HuH-7.5 (cell line): ENCODE measurements at places on chromosomes 3 and 15.

DNA sequence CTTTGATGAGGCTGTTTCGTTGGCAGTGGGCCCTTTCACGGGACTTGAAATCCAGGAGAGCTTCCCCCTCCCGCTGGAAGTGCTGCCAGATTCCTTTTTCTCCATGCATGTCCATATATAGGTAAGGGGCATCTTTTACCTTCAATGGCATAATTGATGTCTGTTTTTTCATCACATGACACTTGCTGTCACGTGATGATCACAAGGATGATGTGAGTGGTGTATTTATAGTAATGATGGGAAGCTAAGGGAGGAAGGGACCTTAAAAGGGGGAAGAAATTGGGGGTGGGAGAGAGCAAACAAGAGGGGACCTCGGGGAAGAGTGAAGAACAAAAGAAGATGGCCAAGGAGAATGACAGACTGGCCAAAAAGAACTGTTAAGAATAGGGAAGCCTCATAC is 11.3 kb upstream of the SUSD5 start:
- DNase-seq = no peak

- no peak for DNase-seq
Observed at GRCh38 chr3:107512108-107512507, 10.7 kb upstream of the BBX start.

DNA sequence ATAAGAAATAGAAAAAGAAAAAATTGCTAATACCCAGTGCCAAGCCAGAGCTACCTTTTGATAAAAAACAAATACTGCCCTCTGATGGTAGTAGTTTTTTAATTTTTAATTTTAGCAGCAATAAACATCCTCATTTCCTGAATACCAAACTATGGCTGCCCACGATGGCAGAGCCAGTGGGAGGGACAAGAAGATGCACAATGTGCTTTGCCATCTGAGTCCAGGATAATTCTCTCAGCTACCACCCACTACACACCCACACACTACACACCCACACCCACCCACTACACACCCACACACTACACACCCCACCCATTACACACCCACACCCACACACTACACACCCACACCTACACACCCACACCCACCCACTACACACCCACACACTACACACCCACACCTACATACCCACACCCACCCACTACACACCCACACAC is 17.8 kb downstream of the CEP19 start:
- DNase-seq = no peak

DNA sequence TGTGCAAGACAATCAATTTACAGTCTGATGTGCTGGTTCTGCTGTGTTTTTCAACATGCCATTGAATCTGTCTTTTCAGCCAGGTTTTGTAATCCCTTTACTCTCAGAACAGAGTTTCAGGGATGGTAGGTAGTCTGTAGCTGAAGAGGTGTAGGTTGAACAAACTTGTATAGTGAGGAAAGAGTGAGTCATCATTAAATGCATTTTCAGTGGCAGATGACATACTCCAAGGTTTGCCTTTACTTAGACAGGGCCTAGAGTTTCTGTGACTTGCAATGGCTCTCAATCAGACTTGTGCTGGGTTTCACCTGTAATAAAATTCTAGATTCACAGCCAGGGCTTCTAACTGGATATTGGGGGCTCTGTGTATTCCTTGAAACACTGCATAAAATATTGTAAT is 94.6 kb downstream of the CYP19A1 start:
- no peak for DNase-seq

DNA sequence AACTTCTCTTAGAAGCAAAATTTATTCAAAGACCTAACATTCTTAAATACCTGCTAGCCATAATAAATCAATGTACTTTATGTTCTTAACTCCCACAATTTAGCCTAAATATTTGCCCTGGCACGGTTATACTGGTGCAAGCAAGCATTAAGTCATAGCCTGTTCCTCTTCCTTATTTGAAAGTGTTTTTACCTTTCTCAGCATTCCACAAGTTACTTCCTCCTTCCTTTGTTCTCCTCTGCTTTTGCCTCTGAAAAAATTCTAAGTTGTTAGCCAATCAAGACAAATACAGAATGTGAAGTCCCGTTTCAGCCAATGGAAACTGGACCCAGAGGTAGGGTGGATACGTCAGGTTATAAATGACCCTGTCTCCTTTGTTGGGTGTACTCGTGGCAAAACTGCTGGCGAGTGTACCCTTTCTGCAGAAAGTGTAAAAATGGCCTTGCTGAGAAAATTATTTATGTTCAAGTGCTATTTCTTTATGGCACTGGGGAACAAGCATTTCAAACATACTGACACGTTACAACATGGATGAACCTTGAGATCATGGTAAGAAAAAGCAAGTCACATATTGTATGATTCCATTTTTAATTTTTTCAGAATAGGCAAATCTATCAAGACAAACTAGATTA is 3.1 kb upstream of the TATDN2 start:
- no peak for DNase-seq

DNA sequence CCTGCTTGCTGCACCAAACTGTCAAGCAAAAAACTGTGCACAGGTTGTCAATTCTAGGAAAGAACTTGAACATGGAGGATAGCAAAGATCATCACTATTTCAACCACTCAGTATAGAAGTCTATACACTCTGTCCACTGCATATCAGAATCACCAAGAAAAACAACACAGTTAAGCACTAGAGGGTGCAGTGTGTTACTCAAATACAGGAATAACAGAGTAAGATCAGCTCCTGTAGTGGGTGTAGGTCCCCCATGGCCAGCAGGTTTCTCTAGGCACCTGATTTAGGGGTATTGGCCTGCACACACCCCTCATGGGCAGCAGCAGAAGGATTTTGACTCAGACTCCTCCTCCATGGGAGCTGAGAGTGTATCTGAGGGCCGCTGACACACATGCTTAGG is 464.1 kb downstream of the EPHA6 start:
- DNase-seq = no peak

DNA sequence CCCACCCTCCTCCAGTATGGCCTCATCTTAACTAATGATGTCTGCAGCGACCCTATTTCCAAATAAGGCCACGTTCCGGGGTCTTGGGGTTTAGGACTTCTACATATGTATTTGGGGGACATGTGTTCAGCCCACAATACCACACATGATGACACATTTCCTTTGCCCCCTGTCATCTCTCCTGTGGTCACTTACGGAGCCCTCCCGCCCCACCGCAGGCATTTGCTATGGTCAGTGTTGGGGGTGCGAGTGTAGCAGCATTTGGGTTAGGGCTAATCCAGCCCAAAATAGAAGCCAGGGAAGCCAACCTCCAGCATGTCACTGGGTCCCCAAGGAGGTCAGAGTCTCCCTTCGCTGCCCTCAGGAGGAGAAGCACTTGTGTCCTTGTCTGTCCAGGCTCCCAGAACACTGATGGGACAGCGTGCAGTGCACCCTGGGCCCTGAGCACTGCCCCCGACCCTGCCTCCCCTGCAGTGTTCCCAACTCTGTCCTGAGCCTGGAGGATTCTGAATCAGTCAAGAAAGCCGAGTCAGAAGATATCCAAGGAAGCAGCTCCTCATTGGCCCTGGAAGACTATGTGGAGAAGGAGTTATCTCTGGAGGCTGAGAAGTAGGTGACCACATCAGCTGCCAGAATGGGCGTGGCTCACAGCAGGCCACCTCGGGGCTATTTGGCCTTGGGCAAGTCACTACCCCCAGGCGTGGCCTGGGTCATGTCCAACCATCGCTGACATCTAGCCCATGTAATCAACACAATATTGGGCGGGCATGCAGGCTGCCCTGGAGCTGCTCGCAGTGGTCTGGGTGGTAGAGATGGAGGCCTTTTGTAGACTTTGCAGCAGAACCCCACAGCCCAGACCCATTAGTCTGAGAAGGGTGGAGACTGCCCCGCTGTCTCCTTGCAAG is 46.9 kb upstream of the FGD5 start:
- no peak for DNase-seq

DNA sequence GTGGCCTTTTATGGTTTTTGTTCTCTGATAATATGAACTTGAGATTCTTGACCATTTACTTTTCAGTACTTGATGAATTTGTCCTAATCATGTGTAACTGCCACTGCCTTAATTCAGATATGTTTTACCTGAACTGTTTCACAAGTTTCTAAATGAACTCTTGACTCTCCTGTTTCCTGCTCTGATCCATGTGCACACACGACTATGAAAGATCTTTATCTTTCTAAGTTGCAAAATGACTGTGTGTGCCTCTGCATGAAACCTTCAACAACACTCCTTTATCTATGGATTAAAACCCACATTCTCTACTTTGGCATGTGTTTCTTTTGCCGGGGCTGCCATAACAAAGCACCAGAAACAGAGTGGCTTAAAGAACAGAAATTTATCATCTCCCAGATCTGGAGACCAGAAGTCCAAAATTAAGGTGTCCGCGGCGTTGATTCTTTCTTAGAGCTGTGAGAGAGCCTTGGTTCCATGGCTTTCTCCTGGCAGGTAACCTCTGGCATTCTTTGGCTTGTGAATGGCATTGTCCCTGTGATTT is 275.0 kb downstream of the ADAMTSL3 start:
- DNase-seq = no peak

GRCh38 chr3:159798951-159799350 is 189.7 kb upstream of the IL12A start:
- DNase-seq = no peak

DNA sequence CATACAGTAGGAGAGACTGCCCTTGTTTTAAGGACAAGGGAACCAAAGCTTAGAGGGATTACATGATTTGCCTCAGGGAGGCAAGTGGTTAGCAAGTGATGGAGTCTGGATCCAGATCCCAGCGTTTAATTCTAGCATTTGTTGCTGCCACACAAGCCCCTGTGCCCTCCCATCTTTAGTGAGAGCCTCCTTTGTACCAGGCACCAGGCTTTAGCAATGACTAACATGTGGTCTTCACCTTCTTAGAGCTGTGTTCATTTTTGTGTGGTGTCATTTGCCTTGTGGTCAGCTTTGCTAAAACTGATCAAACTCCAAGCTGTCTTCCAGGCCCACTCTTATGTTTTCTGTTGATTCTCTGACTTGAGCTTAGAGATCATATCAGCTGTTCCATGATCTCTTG is 290.5 kb downstream of the RPLP1 start:
- no peak for DNase-seq

GRCh38 chr15:88029696-88030095 is 226.8 kb downstream of the NTRK3 start:
- no peak for DNase-seq

DNA sequence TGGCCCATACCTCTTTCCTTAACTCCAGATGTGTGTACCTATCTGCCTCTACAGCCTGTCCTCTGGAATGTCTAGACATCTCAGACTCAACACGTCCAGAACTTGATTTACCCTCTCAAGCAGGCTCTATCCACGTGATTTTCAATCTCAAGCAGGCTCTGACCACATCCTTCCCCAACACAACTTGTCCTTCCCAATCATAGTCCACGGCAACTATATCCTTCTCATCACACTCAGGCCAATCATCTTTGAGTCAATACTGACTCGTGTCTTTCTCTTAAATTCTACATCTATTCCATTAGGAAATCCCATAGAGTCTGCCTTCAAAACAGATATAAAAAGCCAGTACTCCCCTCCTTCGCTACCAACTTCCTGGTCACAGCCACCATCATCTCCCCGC is 70.4 kb downstream of the FOXP1 start:
- no peak for DNase-seq

- no peak for DNase-seq
Observed at GRCh38 chr15:33315044-33315443, 4.3 kb downstream of the RYR3 start.

GRCh38 chr15:47784820-47785219 is 67.5 kb downstream of the SEMA6D start:
- DNase-seq = no peak

- DNase-seq = no peak
Observed at GRCh38 chr3:60024400-60024799, 974.6 kb upstream of the CFAP20DC start.

DNA sequence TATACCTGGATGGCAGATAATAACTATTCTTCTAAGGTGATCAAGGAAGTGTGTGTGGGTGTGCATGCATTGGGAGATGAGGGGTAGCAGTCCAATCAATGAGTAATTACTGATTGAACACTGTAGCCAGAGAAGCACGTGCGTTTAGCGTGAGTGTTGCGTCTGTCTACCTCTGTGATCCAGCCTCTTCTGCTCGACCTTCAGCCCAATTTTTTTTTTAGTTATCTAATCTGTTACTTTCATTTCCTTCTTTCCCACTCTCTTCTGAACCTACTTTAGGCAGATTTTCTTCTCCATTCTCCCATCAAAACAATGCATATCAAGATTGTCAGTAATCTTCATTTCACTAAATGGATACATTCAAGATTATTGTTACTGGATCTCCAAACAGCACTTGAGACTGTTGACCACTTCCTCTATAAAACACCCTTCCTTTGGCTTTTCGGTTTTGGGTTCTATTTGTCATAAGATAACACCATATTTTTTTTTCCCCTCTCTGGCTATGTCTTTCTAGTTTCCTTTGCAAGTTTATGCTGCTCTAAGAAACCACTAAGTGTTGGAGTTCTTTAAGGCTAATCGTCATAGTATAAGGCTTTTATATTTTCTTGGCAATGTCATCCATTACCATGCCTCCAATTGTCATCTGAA is 41.0 kb downstream of the MCTP2 start:
- no peak for DNase-seq

DNA sequence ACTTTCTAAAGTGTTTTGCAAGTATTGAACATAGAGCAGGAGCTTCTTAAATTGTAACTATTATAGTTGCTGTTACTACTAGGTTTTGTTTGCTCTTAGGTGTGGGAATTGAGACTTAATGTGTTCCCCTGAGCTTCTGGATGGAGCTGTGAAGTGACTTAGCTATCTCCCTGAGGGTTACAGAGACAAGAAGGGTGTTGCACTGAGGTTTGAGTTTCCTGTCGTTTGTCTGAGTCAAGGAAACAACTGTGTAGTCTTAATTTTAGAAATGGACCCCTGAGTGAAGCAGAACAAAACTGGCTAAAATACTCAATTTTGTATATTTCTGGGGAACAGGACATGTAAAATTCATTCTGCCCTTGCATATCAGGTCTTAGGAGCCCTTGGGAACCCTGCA is 20.4 kb downstream of the TTC21A start:
- no peak for DNase-seq

- no peak for DNase-seq
Observed at GRCh38 chr3:148975696-148976095, 15.6 kb upstream of the GYG1 start.

- no peak for DNase-seq
Observed at GRCh38 chr3:121295979-121296378, 249.8 kb downstream of the POLQ start.

- no peak for DNase-seq
Observed at GRCh38 chr3:126026761-126027160, 57.2 kb downstream of the SLC41A3 start.

GRCh38 chr15:92565351-92566125 is 90.0 kb downstream of the FAM174B start:
- DNase-seq = no peak

- no peak for DNase-seq
Observed at GRCh38 chr3:171285287-171285686, 174.9 kb downstream of the TNIK start.

GRCh38 chr3:136631424-136631823 is 120.8 kb downstream of the STAG1 start:
- no peak for DNase-seq

GRCh38 chr3:150055332-150055731 is 84.6 kb upstream of the PFN2 start:
- DNase-seq = no peak

- DNase-seq = no peak
Observed at GRCh38 chr15:84894736-84895425, 10.4 kb downstream of the SLC28A1 start.

- DNase-seq = no peak
Observed at GRCh38 chr15:99305761-99306505, 54.7 kb downstream of the LRRC28 start.

- no peak for DNase-seq
Observed at GRCh38 chr3:170761103-170761502, 108.9 kb downstream of the RPL22L1 start.

GRCh38 chr15:71043373-71043772 is 71.9 kb upstream of the THSD4 start:
- DNase-seq = no peak

- DNase-seq = no peak
Observed at GRCh38 chr15:56234804-56235203, 8.9 kb downstream of the RFX7 start.
